Thoracic aorta (tissue), 2 donors: ENCODE measurements at places on chromosomes 12 and 14.

- no peaks in the 10 kb centered on the region for H3K36me3 ChIP-seq
- no peak overlapping the region for H3K4me3 ChIP-seq
- no peak overlapping the region for H3K27ac ChIP-seq
- no peaks in the 10 kb centered on the region for H3K4me1 ChIP-seq
- DNase-seq = no peak
Observed at GRCh38 chr14:44663136-44663535, 156.1 kb upstream of the FSCB start.

- no peaks in the 10 kb centered on the region for H3K27me3 ChIP-seq
- no peak for DNase-seq
- H3K27ac ChIP-seq = no peak overlapping the region
- peaks cover 18% of the 10 kb centered on the region for H3K4me1 ChIP-seq
- H3K4me3 ChIP-seq = peak overlapping the region; percentile 84
- H3K36me3 ChIP-seq = peaks cover 58% of the 10 kb centered on the region
Observed at GRCh38 chr12:121812921-121813896, 9.4 kb downstream of the SETD1B start.

DNA sequence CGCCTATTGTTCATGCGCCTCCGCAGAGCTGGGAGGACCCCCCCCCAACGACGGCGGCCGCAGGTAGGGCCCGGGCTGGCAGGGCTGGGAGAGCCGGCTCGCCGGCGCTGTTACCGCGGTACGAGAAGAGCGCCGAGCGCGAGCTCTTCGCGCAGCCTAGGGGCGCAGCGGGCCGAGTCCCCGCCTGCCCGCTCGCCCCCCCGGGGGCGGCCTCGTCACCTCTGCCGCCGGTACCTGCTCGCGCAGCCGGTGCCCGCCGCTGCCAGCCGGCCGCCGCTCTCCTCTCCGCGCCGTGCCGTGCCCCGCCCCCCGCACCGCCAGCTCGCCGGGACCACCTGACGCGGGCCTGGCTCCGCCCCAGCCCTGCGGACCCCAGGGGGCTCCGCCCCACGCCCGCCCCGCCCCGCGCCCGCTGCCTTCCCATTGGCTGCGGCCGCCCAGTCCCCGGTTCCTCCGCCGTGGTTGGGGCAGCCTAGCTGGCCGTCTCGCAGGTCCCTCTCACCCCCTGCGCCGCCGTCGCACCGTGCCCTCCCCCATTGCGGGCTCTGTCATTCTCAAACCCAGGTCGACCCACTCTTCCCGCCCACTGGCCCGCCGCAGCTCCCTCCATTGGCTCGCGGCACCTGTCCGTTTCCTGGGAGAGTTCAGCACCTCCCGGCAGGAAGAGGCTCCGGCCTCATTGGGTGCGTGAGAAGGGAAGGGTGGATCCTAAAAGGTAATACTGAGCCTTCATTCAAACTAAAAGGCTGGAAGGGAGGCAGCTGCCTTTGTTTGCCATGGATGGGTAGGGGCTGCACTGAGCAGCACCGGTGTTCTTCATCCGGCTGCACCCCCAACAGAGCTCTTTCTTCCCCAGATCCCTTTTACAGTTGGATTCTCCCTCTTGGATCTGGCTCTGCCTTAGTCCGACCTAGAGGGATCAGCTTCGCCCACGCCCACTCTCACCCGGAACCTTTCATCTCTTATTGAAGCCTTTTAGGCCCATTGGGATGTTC lies at the start of gene MAP3K9:
TSS of gene MAP3K9 (minus strand) at position 289 of the 995 bp plus-strand sequence. CDS start 342 bp downstream, outside the sequence.
- H3K36me3 ChIP-seq = no peaks in the 10 kb centered on the region
- no peak for DNase-seq
- H3K27ac ChIP-seq = no peak within 1 kb of the TSS
- H3K27me3 ChIP-seq = peaks cover 11% of the 10 kb centered on the region
- peaks cover 14% of the 10 kb centered on the region for H3K4me1 ChIP-seq
- peak within 1 kb of the TSS; percentile 82 for H3K4me3 ChIP-seq

DNA sequence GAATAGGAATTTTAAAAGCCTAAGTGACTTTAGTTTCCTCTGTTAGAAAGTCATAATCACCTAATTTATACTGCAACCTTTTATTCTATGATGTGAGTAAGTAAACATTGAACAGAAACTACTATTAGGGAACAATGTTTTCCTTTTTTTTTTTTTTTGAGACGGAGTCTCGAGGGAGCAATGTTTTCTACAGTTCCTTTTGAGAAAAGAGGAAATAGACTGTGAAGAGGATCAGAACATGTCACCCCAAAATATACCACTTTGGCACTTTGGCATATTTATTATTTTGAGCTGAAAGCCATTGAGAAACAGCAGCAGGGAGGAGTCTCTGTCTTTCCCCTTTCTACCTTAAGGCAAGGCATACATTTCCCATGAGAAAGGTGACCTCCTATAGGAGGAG lies 162.7 kb upstream of the CNOT2 start:
- H3K27ac ChIP-seq = no peak overlapping the region
- no peaks in the 10 kb centered on the region for H3K27me3 ChIP-seq
- H3K4me3 ChIP-seq = no peak overlapping the region
- H3K4me1 ChIP-seq = no peaks in the 10 kb centered on the region
- no peak for DNase-seq

GRCh38 chr12:12482150-12482761 lies 80.4 kb downstream of the DUSP16 start:
- H3K27me3 ChIP-seq = no peaks in the 10 kb centered on the region
- H3K27ac ChIP-seq = no peak overlapping the region
- H3K36me3 ChIP-seq = peaks cover 9% of the 10 kb centered on the region
- no peak overlapping the region for H3K4me3 ChIP-seq
- H3K4me1 ChIP-seq = no peaks in the 10 kb centered on the region

DNA sequence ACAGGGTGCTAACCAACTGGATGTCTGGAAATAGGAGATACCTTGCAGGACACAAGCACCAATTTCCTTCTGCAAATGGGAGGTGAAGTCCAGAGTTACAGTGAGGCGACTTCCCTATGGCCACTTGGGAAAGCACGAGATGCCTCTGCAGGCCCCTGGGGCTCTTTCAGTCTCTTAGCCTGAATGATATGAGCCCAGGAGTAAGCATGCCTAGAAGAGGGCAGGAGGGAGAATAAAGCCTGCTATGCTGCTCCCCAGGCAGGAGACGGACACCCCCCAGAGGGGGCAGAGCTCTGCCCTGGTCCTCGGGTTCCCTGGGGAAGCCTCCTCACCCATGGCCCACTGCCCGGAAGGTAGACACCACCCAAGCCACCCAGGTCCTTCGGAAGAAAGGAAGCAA lies 105.1 kb downstream of the GCH1 start:
- H3K27me3 ChIP-seq = no peaks in the 10 kb centered on the region
- H3K36me3 ChIP-seq = no peaks in the 10 kb centered on the region
- no peak for DNase-seq
- no peak overlapping the region for H3K27ac ChIP-seq
- H3K4me1 ChIP-seq = no peaks in the 10 kb centered on the region
- H3K4me3 ChIP-seq = no peak overlapping the region

DNA sequence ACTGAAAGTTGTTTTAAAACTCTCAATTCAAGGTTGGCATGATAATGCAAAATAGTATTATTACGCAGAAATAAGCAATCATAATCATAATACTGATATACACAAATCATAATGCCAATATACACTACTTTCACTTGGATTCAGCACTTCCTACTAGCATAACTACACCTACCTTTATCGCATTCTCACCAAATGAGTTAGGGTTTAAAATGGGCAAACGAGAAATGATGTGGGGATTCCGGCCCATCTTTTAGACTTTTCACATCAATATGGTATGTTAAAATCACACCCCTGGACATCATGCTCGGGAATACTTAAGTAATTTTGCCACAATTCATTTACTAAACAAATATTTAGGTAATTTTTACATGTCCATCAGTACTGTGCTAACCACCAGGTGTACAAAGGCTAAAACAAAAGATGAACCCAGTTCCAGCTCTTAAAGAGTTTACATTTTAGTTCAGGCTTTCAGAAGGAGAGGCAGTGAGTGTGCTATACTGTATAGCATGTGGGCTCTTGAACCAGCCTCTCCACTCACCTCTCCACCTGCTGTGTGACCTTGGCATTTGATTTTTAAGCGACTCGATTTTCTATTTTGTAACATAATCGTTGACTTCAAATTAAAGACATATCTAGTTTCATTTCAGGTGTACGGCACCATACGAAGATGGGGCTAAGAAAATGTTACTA lies 1.1 kb upstream of the USP15 start:
- H3K4me1 ChIP-seq = peaks cover 28% of the 10 kb centered on the region
- no peaks in the 10 kb centered on the region for H3K36me3 ChIP-seq
- no peak for DNase-seq
- peak overlapping the region; percentile 76 for H3K4me3 ChIP-seq

DNA sequence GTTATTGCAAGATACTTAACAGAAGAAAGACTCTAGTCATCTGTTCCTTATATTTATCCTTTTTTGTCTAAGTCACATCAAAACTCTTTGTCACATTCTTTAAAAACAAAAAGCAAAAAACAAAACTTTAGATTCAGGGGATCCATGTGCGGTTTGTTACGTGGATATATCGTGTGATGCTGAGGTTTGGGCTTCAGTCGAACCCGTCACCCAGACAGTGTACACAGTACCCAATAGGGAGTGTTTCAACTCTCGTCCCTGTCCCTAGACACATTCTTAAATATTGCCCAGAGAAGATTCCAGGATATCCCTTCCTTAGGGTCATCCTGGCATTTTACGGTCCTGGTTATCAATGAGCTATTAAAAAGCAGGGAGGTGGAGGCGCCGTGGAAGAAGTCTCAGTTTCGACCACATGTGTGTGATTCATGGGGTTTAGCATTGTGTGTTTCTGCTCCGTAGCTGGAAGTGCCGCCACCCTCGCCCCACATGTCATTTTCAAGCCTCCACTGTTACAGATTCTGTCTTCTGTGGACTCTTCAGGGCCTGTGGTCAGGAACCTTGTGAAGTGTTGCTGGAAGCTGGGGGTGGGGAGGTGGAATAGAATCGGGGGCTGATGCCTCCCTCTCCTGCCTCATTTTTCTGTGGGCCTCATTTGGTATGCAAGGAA lies 19.9 kb downstream of the CCND2 start:
- peaks cover 31% of the 10 kb centered on the region for H3K36me3 ChIP-seq
- no peaks in the 10 kb centered on the region for H3K27me3 ChIP-seq
- H3K4me1 ChIP-seq = peaks cover 11% of the 10 kb centered on the region
- DNase-seq = no peak

GRCh38 chr12:106907411-106907810 lies 48.3 kb upstream of the TMEM263 start:
- peaks cover 5% of the 10 kb centered on the region for H3K4me1 ChIP-seq
- no peak for DNase-seq
- no peaks in the 10 kb centered on the region for H3K27me3 ChIP-seq
- no peak overlapping the region for H3K4me3 ChIP-seq

- H3K27ac ChIP-seq = no peak overlapping the region
- no peak overlapping the region for H3K4me3 ChIP-seq
- H3K27me3 ChIP-seq = no peaks in the 10 kb centered on the region
- DNase-seq = no peak
- no peaks in the 10 kb centered on the region for H3K4me1 ChIP-seq
Observed at GRCh38 chr12:93019212-93019927, 90.3 kb upstream of the EEA1 start.
